ENCODE measurements at places on chromosomes 6 and 20.

- peak; percentile 83 for DNase-seq
Measured at GRCh38 chr6:25278914-25279747, at the start of gene CARMIL1. TSS of gene CARMIL1 (plus strand) at chr6:25279374. CDS start at chr6:25279796, 422 bp downstream.

DNA sequence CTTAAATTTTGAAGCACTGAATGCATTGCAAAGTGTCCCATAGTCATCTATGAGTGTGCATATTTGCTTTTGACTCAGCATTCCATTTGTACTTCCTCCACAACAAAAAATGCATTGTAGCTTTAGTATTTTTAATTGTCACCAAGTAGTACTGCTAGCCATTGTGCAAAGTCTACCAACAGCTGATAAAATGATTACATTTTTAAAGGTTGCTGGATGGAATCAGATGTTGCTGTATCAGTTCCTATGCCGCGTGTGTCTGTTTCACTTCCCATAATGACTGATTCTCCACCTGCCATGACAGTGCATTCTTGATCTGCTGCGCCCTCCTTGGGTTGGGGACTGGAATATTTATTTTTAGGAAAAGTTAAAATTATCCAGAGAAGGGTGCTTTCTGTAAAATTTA, 41.2 kb downstream of the SLX4IP start:
- no peak for DNase-seq

DNA sequence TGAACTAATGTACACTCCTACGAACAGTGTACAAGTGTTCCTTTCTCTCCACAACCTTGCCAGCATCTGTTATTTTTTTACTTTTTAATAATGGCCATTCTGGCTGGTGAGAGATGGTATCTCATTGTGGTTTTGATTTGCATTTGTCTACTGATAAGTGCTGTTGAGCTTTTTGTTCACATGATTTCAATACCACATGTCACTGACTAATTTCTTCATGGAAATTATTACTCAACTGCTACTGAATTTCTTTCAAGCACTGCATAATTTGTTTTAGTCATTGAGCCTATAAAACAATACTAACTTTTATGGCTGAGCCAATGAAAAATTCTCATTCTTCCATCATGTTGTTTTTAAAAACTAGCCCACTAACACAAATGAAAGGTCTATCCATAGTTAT, 115.4 kb downstream of the FRK start:
- DNase-seq, result no peak

GRCh38 chr6:17267566-17267965, 13.6 kb upstream of the RBM24 start:
- DNase-seq, result no peak

DNA sequence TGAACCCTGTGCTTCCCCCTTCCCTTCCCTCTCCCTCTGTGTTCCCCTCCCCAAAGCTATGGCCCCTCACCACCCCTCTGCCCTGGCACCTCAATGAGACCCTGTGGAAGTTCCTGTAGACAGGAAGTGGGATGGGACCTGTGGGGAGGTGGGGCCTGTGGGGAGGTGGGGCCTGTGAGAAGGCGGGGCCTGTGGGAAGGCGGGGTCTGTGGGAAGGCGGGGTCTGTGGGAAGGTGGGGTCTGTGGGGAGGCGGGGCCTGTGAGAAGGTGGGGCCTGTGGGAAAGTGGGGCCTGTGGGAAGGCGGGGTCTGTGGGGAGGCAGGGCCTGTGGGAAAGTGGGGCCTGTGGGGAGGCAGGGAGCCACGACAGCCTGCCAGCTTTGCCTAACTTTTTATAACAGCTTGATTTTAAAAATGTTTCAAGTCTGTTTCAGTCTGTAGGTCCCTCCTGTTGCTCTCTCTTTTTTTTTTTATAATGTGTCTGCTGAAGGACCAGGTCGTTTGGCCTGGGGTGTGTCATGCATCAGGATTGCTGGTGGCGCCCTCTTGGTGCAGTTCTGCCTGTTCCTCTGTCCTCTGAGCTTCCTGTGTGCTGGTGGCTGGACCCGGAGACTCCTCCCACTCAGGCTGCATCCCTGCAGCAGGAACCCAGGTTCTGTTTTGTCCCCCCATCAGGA, 70.5 kb upstream of the SLCO4A1 start:
- no peak for DNase-seq

- no peak for DNase-seq
Measured at GRCh38 chr6:41331401-41332150, 3.8 kb upstream of the NCR2 start.

GRCh38 chr6:40338306-40338705, 248.9 kb downstream of the LRFN2 start:
- DNase-seq, result no peak

GRCh38 chr6:137341681-137342195, 122.6 kb upstream of the IFNGR1 start:
- peak; percentile 41 for DNase-seq

DNA sequence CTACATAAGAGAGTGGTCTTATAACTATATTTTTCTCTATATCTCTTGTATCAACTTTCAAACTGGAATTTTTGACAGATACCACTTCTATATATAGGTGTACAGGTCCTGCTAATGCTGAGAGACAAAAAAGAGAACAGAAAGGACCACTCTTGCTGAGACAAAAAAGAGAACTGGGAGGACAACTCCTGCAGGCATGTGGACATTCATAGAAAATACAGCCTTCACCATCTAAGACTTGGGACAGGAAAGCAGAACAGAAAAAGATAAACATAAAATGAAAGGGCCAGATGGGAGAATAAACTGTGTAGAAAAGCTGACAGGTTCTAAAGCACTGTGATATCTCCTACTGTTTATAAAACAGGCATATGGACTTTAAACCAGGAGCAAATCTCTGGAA, 541.0 kb upstream of the ADGRB3 start:
- DNase-seq, result no peak

DNA sequence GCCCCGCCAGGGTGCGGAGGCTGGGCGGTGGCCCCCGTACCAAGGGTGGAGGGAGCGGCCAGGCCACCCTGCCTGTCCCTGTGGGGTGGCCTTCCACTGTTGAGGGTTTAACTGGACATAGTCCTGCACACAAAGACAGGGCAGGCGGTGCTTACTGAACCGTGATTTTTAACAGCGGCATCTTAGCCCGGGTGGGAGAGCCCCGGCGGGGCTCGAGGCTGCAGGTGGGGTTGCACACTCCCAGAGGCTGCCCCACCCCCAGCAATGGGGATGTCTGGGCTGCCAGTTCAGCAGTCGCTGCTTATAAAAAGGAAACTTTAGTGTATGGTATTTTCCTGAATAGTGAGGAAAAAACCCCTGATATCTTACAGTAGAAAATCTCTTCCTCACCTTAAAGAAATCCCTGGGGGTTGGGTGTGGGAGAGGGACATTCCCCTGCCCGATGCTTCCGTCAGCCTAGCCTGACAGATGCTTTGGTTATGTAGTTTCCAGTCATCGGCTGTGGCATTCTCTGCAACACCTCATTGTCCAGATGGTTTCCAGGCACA, 79.4 kb downstream of the IRF4 start:
- no peak for DNase-seq

GRCh38 chr6:30790724-30791383, 46.5 kb upstream of the IER3 start:
- DNase-seq, result no peak

DNA sequence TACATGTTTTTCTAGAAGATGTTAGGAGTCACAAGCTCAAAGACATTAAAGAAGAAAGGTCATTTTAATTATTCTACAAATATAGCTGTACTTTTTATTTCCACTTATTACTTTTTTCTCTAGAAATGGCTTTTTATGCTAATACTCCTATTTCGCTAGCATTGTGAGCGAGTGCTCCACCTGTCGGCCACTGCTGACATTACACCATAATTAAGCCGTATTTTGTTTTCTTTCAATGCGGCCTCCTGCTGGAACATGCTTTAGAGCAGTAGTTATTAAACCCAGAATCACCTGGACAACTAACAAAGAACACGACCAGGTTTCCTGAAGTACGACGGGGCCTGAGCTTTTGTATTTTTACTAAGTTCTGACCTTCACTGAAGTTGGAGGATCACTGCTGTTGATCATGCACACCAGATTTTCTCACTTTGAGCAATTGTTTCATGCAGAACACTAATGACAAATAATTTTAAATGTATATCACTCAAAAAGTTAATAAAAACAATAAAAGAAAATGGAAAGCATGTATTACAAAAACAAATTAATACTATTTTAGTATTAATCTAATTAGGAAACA, 74.1 kb upstream of the PAK5 start:
- no peak for DNase-seq

- DNase-seq, result no peak
Measured at GRCh38 chr6:159056432-159056831, 11.6 kb upstream of the TAGAP start.

GRCh38 chr20:36167902-36168503, 13.5 kb downstream of the EPB41L1 start:
- no peak for DNase-seq

DNA sequence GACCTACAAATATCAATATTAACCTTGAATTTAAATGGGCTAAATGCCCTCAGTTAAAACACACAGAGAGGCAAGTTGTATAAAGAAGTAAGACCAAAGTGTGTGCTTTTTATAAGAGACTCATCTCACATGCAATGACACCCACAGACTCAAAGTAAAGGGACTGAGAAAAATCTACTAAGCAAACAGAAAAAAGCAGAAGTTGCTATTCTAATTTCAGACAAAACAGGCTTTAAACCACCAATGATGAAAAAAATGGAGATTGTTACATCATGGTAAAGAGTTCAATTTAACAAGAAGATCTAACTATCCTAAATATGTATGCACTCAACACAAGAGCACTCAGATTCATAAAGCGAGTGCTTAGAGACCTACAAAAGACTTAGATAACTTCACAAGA, 741.9 kb upstream of the MARCKS start:
- DNase-seq, result no peak

GRCh38 chr6:32387589-32388340, 16.1 kb upstream of the TSBP1 start:
- no peak for DNase-seq

- no peak for DNase-seq
Measured at GRCh38 chr6:74287932-74288331, 591.9 kb downstream of the CD109 start.

DNA sequence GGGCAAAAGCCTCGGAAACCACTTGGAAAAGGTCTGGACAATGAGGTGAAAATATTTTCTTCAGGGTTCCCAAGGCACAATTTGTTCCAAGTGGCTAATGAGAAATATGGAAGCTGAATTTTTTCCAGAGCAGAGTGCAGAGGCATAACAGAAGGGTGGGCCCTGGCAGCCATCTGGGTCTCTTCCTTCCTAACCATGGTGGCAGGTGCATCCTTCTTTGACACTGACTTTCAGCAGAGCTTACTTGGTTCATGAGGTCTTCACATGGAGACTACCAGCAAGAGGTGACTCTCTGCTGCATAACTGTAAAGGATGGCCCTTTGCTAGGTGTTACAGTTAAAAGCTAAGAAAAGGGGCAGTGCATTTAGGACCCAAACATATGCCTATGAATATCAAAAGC, 522.9 kb downstream of the KIF16B start:
- DNase-seq, result no peak

DNA sequence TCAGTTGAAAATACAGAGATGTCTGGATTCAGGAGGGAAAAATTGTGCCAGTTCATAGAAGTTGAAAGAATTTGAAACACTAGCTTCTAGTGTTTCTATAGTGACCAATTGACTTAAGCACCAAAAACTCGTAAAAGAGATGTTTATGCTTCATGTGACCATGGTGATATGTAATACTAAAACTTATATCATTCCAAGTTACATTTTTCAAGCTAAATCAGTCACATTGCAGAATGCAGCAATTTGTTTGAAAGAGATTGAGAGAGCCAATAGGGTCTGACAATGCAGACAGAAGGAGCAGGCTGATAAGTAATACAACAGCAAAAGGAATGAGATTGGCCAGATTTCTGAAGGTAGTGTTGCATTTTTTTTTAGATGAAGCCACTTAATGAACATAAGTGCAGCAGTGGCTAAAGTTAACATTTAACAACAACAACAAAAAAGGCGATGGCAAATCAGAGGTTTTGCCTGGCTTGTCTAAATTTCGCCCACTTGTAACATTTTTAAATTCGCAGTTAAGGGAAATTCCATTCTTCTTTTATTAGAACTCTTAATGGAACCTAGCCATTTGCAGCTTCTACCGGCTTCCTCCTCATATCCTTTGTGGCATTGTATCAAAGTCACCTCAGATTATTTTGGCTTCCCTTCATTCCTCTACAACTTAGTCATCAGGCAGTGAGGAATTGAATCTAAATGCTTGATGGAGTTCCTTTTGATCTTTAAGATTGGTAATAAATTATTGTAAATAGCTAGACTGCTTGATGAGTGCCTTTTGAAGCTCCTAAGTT, 484.0 kb upstream of the SOX4 start:
- no peak for DNase-seq

DNA sequence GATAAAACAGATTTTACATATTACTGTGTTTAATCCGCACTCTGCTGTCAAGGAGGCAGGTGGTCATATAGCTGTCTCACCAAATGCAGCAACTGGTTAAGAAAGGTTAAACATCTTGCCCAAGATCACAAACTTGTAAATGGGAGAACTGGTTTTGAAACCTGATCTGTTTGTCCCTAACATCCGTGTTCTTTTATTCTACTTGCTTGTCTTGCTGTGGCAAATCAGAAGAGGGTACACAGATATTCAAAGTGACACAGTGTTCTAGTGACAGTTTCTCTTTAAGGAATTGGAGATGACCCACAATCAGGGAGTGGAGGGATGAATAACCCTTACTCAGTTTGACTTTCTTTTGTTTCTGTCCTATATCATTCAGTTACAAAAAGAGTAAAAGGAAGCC, 83.0 kb upstream of the SGK1 start:
- DNase-seq, result no peak

DNA sequence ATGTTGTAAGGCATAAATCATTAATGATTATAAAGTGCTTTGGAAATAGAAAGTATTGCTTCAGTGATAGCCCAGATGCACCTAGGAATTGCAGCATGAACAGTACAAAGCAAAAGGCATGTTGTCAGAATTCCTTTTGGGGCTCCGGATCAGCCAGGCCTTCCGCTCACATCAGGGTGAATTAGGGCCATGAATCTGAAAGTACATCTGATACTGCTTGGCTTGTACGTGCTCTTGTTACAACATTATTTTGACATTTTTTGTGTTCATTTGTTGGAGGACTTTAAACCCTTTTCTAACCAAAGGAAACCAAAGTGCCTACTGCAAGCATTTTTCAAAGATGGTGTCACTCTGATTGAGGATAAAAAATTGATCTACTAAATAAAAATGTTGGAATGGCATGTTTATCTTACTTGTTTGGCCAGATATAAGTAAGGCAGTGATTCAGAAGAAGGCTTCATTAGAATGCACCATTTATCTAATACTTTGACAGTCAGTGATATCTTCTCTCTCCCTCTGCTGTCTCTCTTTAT, 1005.6 kb upstream of the FLRT3 start:
- DNase-seq, result no peak

Data from 8988T (cell line).